ENCODE measurements at places on chromosomes 12 and 14.

DNA sequence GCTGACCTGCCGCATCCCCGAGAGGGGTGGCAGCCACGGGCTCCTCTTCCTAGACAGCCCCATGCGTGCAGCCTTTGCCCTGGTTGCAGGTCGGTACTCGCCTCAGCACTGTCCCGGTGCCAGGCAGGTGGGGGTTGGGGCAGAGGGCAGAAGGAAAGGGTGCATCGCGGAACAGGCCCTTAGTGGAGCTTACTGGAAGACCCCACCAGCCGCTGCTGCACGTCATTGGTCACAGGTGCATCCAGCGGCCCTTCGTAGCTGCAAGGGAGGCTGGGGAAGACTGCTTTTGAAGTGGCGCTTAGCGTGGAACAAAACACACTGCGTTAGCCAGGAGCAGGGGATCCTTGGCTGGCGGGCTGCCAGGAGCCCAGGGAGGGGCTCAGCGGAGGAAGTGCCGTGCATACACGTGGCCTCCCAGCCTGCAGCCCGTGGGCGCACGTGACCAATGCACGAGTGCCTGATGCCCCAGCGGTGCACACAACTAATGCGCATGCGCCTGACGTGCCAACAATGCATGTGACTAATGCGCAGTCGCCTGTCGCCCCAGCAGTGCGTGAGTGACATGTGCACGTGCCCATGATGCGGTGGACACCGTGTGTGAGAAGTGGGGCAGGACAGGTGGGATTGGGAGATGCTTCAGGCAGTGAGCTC lies 5.0 kb upstream of the EP400 start:
- H3K36me3 ChIP-seq, result peaks cover 40% of the 10 kb centered on the region
- H3K4me1 ChIP-seq, result peaks cover 13% of the 10 kb centered on the region
- H3K27me3 ChIP-seq, result no peaks in the 10 kb centered on the region
- DNase-seq, result peak; percentile 75
- H3K4me3 ChIP-seq, result no peak overlapping the region

- no peak for DNase-seq
- no peak overlapping the region for H3K4me3 ChIP-seq
- no peaks in the 10 kb centered on the region for H3K27me3 ChIP-seq
- H3K27ac ChIP-seq, result no peak overlapping the region
- no peaks in the 10 kb centered on the region for H3K36me3 ChIP-seq
- no peaks in the 10 kb centered on the region for H3K4me1 ChIP-seq
Observed at GRCh38 chr12:49689785-49690184, 17.4 kb downstream of the FMNL3 start.

- peaks cover 24% of the 10 kb centered on the region for H3K36me3 ChIP-seq
- no peak for DNase-seq
Observed at GRCh38 chr12:26554332-26554731, 278.7 kb downstream of the ITPR2 start.

DNA sequence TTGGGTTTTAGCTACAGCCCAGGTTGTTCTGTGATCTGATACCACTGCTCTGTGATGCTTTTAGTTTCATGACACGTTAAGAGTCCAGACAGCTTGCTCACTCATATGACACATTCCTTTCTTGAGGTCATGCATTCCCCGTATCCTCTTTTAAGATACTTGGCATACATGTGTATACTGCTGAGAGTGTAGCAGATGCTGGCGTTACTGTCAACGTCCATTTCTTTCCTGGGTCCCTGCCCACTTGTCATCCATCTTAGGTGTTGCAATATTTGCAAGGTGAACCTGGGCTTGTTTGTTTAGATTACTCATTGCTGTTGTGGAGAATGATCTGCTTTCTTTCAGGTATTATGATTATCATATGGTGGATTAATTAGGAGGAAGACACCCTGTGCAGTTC lies 9.1 kb upstream of the EMP1 start:
- H3K36me3 ChIP-seq, result no peaks in the 10 kb centered on the region
- no peak overlapping the region for H3K27ac ChIP-seq
- peaks cover 14% of the 10 kb centered on the region for H3K4me1 ChIP-seq
- no peak overlapping the region for H3K4me3 ChIP-seq

DNA sequence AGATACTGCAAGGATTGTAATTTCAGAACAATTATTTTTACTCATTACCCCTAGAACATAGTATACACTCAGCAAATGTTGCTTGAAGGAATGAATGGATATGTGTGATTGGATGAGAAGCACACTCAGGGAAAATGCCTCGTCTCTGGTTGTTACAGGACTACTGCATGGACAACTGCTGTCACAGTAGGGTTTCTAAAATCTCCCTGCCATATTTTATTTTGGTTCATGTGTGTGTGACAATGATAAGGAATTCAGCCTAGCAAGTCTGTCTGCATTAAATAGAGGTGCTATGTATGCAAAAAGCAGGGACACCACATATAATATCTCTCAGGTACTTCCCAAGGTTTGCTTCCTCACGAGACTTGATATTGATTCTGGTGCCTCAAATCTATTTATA lies 1.4 kb downstream of the PTPRR start:
- H3K4me1 ChIP-seq, result peaks cover 4% of the 10 kb centered on the region
- no peak overlapping the region for H3K27ac ChIP-seq
- peaks cover 26% of the 10 kb centered on the region for H3K27me3 ChIP-seq
- no peak for DNase-seq
- no peaks in the 10 kb centered on the region for H3K36me3 ChIP-seq

DNA sequence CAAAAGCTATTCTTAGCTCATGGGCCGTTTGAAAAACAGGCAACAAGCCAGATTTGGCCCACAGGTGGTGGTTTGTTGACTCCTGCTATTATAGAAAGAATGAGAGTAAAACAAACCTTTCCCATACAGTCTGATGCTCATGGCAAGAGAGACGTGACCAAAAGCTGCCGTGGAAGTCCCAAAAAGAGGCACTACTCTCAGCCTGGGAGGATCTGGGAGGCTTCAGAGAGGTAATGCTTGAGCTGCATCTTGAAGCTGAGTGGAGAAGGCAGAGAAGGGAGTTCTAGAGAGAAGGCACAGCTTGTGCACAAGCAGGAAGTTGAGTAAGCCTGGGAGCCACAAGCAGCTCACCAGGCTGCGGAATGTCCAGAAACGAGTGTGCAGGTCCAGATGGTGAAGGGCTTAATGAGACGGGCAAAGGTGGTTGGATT lies 9.6 kb downstream of the PLXNC1 start:
- H3K27ac ChIP-seq, result no peak overlapping the region
- DNase-seq, result no peak
- no peak overlapping the region for H3K4me3 ChIP-seq
- H3K36me3 ChIP-seq, result no peaks in the 10 kb centered on the region
- no peaks in the 10 kb centered on the region for H3K4me1 ChIP-seq
- H3K27me3 ChIP-seq, result peaks cover 9% of the 10 kb centered on the region

GRCh38 chr14:76848879-76849278 lies 22.7 kb downstream of the LRRC74A start:
- H3K36me3 ChIP-seq, result no peaks in the 10 kb centered on the region
- no peaks in the 10 kb centered on the region for H3K4me1 ChIP-seq
- no peak overlapping the region for H3K27ac ChIP-seq
- DNase-seq, result no peak
- H3K4me3 ChIP-seq, result no peak overlapping the region
- peaks cover 7% of the 10 kb centered on the region for H3K27me3 ChIP-seq

DNA sequence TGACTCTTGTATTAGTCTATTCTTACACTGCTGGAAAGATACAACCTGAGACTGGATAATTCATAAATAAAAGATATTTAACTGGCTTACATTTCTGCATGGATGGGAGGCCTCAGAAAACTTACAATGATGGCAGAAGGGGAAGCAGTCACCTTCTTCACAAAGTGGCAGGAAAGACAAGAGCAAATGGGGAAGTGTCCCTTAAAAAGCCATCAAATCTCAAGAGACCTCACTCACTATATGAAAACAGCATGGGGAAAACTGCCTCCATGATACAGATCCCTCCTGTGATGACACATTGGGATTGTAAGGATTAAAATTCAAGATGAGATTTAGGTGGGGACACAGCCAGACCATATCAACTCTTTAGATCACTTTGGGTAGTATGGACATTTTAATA lies 83.7 kb downstream of the TMTC3 start:
- no peaks in the 10 kb centered on the region for H3K36me3 ChIP-seq
- no peaks in the 10 kb centered on the region for H3K4me1 ChIP-seq
- no peak overlapping the region for H3K27ac ChIP-seq
- H3K27me3 ChIP-seq, result no peaks in the 10 kb centered on the region

- H3K4me3 ChIP-seq, result no peak overlapping the region
- H3K27me3 ChIP-seq, result no peaks in the 10 kb centered on the region
- no peaks in the 10 kb centered on the region for H3K4me1 ChIP-seq
- H3K36me3 ChIP-seq, result no peaks in the 10 kb centered on the region
- no peak overlapping the region for H3K27ac ChIP-seq
- DNase-seq, result no peak
Observed at GRCh38 chr14:65604936-65605335, 192.4 kb downstream of the FUT8 start.

DNA sequence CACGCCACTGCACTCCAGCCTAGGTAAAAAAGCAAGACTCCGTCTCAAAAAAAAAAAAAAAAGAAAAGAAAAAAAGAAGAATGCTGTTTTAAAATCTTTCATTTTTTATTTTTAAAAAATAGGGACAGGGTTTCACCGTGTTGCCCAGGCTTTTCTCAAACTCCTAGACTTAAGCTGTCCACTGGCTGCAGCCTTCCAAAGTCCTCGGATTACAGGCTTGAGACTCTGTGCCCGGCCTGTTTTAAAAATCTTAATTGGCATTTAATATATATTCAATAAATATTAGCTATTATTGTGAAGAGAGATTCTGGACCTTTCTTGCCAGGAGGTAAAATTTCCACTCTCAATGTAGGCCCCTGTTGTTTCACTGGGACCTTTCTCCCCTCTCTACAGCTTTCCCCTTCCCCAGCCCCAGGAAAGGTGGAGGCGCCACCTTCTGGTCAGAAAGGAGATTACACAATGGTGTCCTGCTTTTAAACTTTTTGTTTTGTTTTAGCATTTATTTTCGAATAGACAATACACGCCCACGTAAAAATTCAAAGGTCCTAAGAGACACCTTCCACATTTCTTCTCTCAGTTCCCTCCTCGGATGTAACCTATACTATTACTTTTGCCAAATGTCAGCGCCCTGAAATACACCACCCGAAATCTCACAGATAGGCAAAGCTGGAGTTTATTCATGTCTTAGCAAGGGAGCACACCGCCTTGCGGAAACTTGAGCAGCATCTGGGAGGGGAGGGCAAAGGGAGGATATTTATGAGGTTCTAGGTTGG lies 23.8 kb upstream of the PHC1 start:
- H3K27me3 ChIP-seq, result no peaks in the 10 kb centered on the region
- H3K4me3 ChIP-seq, result peak overlapping the region; percentile 53
- peak; percentile 67 for DNase-seq
- no peaks in the 10 kb centered on the region for H3K4me1 ChIP-seq
- no peak overlapping the region for H3K27ac ChIP-seq

DNA sequence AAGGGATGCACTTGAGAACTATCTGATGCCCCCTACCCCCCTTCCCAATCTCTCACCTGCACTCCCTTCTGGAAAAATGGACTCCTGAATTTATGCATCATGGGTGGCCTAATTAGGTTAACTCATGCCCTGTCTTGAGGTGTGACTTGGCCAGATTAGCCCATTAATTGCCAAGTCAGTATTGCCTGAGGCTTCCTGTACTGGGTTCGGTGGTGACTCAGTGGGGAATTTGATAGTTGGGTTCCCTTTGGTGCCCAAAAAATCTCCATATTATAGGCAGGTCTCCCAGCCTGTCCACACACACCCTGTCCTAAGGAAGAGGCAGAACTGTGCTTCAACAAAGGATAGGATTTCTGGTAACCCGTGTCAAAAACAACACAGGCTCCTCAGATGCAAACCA lies 146.1 kb downstream of the CHST11 start:
- no peaks in the 10 kb centered on the region for H3K36me3 ChIP-seq
- H3K4me1 ChIP-seq, result peaks cover 46% of the 10 kb centered on the region
- no peak overlapping the region for H3K27ac ChIP-seq
- H3K4me3 ChIP-seq, result no peak overlapping the region

- no peak overlapping the region for H3K4me3 ChIP-seq
- DNase-seq, result no peak
- no peaks in the 10 kb centered on the region for H3K4me1 ChIP-seq
- no peaks in the 10 kb centered on the region for H3K36me3 ChIP-seq
- H3K27me3 ChIP-seq, result no peaks in the 10 kb centered on the region
Observed at GRCh38 chr12:68138480-68138879, 21.1 kb downstream of the IFNG start.

DNA sequence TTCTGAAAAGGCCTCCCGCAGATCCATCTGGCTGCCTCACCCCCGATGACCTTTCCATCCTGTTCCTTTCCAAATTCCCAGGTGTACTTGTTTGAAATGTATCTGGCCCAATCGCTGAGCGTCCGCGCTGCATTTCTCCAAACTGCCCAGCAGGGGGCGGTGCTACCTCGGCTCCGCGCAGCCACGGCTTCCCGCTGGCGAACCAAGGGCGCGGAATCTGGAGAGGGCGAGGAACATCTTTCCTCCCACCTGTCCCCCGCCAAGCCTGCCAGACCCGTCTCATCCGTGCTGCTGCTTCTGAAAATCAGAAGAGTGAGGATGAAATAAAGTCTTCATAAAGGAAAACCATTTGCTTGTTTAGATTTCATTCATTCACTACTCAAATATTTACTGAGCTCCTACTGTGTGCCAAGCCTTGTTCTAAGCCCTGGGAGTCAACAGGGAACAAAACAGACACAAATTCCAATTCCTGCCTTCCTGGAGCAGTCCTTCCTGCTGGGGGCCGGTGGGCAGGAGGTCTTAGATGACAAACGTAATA lies 16.8 kb upstream of the MYL2 start:
- no peak overlapping the region for H3K27ac ChIP-seq
- DNase-seq, result no peak
- H3K36me3 ChIP-seq, result no peaks in the 10 kb centered on the region
- H3K4me3 ChIP-seq, result no peak overlapping the region
- peaks cover 5% of the 10 kb centered on the region for H3K4me1 ChIP-seq
- H3K27me3 ChIP-seq, result peaks cover 31% of the 10 kb centered on the region

DNA sequence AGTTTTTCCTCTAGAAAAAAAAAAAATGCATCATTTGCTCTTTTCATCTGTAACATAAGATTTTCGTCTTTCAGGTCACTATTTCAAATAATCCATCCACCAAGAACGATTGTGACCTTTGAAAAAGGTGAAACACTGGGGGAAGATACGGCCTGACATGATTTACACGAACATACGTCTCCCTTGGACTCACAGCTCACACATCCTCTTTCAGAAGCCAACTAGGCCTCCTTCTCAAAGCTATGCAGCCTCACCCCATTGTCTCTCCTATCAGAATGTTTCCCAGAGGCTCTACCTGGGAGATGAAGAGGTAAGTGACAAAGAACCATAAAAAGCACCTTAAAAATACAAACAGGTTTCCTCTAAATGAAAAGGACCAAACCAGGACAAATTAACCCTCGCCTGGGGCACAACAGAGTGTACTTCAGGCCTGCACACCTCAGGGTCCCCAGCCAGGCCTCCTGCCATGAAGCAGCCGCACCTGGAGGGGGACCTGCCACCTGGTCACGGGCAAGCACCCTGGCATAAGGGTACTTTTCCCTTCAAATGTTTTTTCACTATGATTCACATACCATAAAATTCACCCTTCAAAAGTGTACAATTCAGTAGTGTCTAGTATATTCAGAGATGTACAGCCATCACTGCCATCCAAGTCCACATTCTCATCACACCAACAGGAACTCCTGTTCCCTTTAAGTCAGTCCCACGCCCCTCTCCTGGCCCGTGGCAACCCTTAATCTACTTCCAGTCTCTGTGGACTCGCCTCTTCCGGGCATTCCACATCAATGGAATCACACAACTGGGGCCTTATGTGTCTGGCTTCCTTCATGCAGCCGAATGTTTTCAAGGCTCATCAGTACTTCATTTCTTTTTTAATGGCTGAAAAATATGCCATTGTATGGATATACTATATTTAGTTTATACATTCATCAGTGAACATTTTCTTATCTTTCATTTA lies 5.4 kb downstream of the SLC15A4 start:
- peak overlapping the region; percentile 60 for H3K27ac ChIP-seq
- peaks cover 58% of the 10 kb centered on the region for H3K4me1 ChIP-seq
- no peak for DNase-seq
- H3K4me3 ChIP-seq, result no peak overlapping the region

Data from suprapubic skin (tissue), 4 donors.